Activated CD8-positive, alpha-beta T cell treated with anti-CD3 and anti-CD28 coated beads for 36 hours (primary cell): ENCODE measurements at places on chromosomes 3 and 15. TPM values are rescaled to one million over a fixed set of nuclear protein-coding genes. Genes with fewer than 3 reads are reported as not detected.

The RHOV gene
- 0.41 TPM for total RNA-seq

The DNAH1 gene
- 10.2 TPM for total RNA-seq

The P4HTM gene
- total RNA-seq = 24.8 TPM

The ARGFX gene
- not detected for total RNA-seq

The PGBD4 gene
- 2.7 TPM for total RNA-seq

The AMOTL2 gene
- total RNA-seq = not detected

GRCh38 chr3:126918355-126918821, 64.5 kb upstream of the PLXNA1 start:
- no peak overlapping the region for H3K4me3 ChIP-seq
- H3K36me3 ChIP-seq = peaks cover 11% of the 10 kb centered on the region
- no peaks in the 10 kb centered on the region for H3K27me3 ChIP-seq
- DNase-seq = no peak
- no peak overlapping the region for H3K27ac ChIP-seq

- no peak overlapping the region for H3K4me3 ChIP-seq
- no peak overlapping the region for H3K27ac ChIP-seq
- no peak for DNase-seq
- no peaks in the 10 kb centered on the region for H3K36me3 ChIP-seq
Observed at GRCh38 chr3:64977308-64978100, 289.7 kb upstream of the ADAMTS9 start.

DNA sequence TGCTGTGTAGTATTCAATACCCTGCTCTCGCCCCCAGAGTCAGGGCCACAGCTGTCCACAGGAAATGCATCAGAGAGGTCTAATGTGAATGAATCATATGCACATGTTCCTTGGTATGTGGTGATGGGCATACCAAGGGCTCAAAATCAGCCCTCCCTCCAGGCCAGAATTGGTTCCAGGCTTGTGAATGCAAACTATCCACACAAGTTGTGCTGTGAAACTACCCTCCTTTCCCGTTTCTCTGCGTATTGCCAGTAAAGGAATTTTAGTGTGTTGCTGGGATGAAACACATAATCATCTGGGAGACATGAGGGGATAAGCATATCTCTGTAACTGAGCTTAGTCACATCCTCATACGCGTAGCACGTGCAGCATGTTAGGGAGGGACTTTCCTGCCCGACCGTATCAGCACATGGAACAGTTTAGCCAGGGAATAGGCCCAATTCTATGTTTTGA, 9.2 kb upstream of the MME start:
- no peaks in the 10 kb centered on the region for H3K27me3 ChIP-seq
- no peak for DNase-seq
- H3K4me3 ChIP-seq = no peak overlapping the region
- H3K36me3 ChIP-seq = no peaks in the 10 kb centered on the region

GRCh38 chr3:19272296-19272695, 124.0 kb downstream of the KCNH8 start:
- H3K4me3 ChIP-seq = no peak overlapping the region
- H3K36me3 ChIP-seq = no peaks in the 10 kb centered on the region
- H3K4me1 ChIP-seq = no peaks in the 10 kb centered on the region
- H3K27me3 ChIP-seq = no peaks in the 10 kb centered on the region
